Keratinocyte (primary cell): ENCODE measurements at places on chromosomes 7 and 10. TPM values are rescaled to one million over a fixed set of nuclear protein-coding genes. Genes with fewer than 3 reads are reported as not detected.

DNA sequence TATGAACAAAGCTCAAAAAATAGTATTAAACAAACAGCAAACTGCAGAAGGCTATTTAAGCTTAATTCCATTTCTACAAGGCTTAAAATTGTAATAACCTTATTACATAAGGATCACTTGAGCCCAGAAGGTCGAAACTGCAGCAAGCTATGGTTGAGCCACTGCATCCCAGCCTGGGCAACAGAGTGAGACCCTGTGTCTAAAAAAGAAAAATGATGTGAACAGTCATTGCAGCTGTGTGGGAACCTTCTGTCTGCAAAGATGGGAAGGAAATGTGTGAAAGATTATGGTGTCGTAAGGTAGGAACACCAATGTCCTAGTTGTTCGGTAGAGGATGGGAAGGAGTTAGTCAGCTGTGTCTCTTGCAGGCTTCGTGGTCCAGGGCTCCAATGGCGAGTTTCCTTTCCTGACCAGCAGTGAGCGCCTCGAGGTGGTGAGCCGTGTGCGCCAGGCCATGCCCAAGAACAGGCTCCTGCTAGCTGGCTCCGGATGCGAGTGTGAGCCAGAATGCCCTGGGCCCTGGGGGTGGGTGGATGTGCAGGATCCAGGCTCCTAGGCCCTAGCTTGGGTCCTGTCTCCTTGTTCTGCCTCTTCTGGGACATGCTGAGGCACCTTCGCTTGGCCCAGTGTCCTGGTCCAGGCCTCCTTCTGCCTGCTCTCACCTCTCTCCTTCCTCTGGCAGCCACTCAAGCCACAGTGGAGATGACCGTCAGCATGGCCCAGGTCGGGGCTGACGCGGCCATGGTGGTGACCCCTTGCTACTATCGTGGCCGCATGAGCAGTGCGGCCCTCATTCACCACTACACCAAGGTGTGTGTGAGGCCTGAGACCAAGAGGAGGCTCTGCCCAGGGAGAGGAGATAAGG lies 9.1 kb downstream of the C10orf62 start:
- no peak overlapping the region for H3K27ac ChIP-seq
- DNase-seq, result no peak
- H3K27me3 ChIP-seq, result no peaks in the 10 kb centered on the region
- peaks cover 18% of the 10 kb centered on the region for H3K4me1 ChIP-seq

The TMEM106B gene
- 23.4 to 32.9 TPM (median 24.6 TPM) in 3 replicates for polyA plus RNA-seq

DNA sequence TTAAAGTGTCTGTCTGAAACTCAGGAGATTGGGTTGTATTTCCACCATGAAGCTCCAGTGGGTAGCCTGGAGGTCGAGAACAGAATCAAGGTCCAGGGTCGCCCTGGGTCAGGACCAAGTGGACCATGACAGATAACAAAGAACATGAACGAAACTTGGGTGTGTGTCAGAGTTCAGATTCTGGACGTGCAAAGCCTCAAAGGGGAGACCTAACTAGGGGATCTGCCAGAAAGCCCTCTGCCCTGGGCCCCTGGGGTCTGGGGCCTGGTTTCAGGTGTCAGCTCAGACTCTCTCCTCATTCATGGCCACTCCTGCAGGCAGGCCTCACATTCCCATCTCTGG lies 1.6 kb downstream of the RASSF4 start:
- no peak overlapping the region for H3K27ac ChIP-seq
- DNase-seq, result no peak
- H3K4me1 ChIP-seq, result peaks cover 14% of the 10 kb centered on the region
- H3K36me3 ChIP-seq, result no peaks in the 10 kb centered on the region
- no peaks in the 10 kb centered on the region for H3K27me3 ChIP-seq

The PGAM2 gene
- not detected in 3 replicates for polyA plus RNA-seq

DNA sequence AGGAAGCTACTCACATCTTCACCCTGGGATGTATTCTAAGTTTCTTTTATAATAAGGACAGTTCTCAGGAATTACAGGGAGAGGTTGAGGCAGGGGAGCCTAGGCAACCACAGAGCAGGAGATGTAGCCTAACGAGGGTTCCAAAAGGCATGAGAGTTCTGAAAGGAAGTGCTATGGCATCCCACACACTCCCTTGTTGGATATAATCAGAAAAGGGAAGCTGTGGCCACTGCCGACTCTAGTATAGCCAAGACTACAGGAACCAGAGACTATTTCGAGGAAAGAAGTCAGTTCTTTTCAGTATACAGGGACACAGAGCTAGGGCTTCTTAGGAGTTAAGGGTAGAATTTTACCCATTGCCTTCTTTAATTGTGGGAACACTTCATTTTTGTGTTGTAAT lies 11.0 kb downstream of the PRR15 start:
- H3K36me3 ChIP-seq, result no peaks in the 10 kb centered on the region
- no peak for DNase-seq
- H3K4me1 ChIP-seq, result no peaks in the 10 kb centered on the region
- no peaks in the 10 kb centered on the region for H3K27me3 ChIP-seq
- no peak overlapping the region for H3K4me3 ChIP-seq

The SVIL gene
- polyA plus RNA-seq, result 12.0 to 24.0 TPM (median 16.2 TPM) in 3 replicates

GRCh38 chr10:105538874-105539273 lies 897.8 kb downstream of the SORCS3 start:
- H3K4me3 ChIP-seq, result no peak overlapping the region
- no peak for DNase-seq
- H3K36me3 ChIP-seq, result no peaks in the 10 kb centered on the region
- no peaks in the 10 kb centered on the region for H3K4me1 ChIP-seq
- no peaks in the 10 kb centered on the region for H3K27me3 ChIP-seq
- H3K27ac ChIP-seq, result no peak overlapping the region

- DNase-seq, result no peak
- H3K27me3 ChIP-seq, result no peaks in the 10 kb centered on the region
- no peak overlapping the region for H3K4me3 ChIP-seq
Observed at GRCh38 chr7:11343818-11344413, 370.2 kb downstream of the PHF14 start.

DNA sequence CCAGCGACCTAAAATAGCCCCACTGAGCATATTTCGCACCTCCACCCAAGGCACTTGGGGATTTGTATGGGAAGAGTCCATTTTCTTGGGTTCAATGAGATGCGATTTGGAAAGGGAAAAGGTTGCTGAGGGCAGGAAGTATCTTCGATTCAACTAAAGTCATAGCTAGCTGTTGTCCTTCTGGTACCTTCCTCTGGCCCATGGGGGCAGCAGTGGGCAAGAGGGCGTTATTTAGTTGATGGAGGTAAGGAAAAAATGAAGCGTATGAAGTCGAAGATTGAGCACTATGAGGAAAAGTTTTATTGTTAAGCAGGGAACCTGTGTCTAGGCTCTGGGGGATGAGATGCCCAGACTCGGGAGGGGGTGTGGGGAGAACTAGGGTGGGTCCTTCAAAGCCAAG lies 135.4 kb downstream of the EVX1 start:
- H3K4me1 ChIP-seq, result no peaks in the 10 kb centered on the region
- H3K27ac ChIP-seq, result no peak overlapping the region
- DNase-seq, result no peak
- H3K27me3 ChIP-seq, result peaks cover 16% of the 10 kb centered on the region
- no peak overlapping the region for H3K4me3 ChIP-seq
- no peaks in the 10 kb centered on the region for H3K36me3 ChIP-seq

The PKD1L1 gene
- 0.01 to 0.31 TPM (median 0.04 TPM) in 3 replicates for polyA plus RNA-seq

The ZNF33A gene
- 8.9 to 14.3 TPM (median 12.3 TPM) in 3 replicates for polyA plus RNA-seq

DNA sequence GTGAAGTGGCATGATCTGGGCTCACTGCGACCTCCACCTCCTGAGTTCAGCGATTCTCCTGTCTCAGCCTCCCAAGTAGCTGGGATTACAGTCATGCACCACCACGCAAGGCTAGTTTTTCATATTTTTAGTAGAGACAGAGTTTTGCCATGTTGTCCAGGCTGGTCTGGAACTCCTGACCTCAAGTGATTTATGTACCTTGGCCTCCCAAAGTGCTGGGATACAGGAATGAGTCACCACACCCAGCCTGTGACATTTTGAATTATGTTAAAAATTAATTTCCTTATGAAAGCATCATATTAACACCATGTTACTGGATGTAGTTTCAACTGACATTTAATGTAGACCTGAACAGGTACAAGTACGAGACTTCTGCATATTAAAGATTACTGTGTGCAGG lies 24.3 kb downstream of the ABCB4 start:
- no peak overlapping the region for H3K4me3 ChIP-seq
- no peak for DNase-seq
- H3K27me3 ChIP-seq, result no peaks in the 10 kb centered on the region
- H3K27ac ChIP-seq, result no peak overlapping the region
- no peaks in the 10 kb centered on the region for H3K36me3 ChIP-seq

DNA sequence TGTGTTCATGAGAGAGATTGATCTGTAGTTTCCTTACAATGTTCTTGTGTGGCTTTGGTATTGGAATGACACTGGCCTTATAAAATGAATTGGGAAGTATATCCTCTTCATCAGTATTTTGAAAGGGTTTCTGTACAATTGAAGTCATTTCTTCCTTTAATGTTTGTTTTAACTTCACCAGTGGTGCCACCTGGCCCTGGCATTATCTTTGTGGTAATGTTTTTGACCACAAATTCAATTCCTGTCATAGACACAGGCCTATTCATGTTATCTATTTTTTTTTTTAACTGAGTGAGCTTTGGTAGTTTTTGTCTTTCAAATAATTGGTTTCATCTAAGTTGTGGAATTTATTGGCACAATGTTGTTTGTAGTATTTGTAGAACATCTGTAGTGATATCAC lies 127.7 kb downstream of the CDK14 start:
- no peak overlapping the region for H3K27ac ChIP-seq
- no peak overlapping the region for H3K4me3 ChIP-seq
- no peaks in the 10 kb centered on the region for H3K36me3 ChIP-seq
- DNase-seq, result no peak
- H3K27me3 ChIP-seq, result no peaks in the 10 kb centered on the region

The PDE6C gene
- polyA plus RNA-seq, result not detected in 3 replicates

The AKR1C2 gene
- polyA plus RNA-seq, result 24.2 to 173 TPM (median 66.0 TPM) in 3 replicates

DNA sequence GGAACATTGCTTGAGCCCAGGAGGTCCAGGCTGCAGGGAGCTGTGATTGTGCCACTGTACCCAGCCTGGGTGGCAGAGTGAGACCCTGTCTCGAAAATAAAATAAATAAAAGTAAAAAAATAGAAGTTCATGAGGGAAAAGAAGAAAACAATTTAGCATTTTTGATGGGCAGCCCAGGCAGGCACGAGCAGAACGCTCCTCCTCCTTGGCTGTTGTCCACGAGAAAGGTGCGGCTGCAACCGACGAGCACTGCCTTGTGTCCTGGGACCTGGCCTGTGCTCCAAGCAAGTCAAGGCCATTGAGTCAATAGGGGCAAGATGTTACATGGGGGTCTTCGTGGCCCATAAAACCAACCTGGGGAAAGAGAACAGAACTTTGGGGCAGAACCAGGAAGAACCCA lies 25.6 kb downstream of the EBF3 start:
- H3K27me3 ChIP-seq, result no peaks in the 10 kb centered on the region
- H3K4me1 ChIP-seq, result no peaks in the 10 kb centered on the region
- no peak overlapping the region for H3K27ac ChIP-seq
- H3K36me3 ChIP-seq, result no peaks in the 10 kb centered on the region
- H3K4me3 ChIP-seq, result no peak overlapping the region
- DNase-seq, result no peak

DNA sequence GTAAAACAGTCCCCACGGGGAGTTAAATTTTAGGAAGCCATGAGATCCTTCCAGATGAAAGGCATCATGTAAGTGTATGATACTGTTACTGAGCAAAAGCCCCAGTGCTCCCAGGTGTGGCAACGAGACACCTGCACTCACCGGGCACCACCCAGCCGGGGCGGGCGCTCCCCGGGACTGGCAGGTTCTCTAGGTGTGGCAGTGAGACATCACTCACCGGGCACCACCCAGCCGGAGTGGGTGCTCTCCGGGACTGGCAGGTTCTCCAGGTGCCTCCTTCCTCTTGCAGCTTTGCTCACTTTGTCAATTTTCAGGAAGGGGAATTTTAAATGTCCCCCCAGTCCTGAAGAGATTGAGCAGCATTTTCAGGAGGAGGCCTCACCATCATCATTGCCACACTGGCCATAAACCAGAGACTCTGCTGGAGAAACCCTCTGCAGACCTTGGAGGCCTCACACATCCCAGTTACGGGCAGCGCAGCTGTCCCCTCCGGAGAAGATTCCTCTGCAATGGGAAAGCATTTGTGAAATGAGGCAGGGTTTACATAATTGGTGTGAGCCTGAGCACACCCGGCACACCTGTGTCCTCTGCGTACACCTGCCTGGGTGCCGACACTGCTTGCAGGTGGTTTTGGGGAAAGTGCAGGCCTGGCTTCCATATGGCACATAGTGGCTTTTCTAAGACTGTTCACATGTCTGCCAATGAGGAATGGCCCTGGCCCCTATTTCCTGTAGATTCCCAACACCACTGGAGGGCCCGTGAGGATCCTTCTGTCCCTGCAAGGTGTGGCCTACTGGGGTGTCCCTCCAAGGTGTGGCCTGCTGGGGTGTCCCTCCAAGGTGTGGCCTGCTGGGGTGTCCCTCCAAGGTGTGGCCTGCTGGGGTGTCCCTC lies 191.4 kb downstream of the EBF3 start:
- no peaks in the 10 kb centered on the region for H3K27me3 ChIP-seq
- no peaks in the 10 kb centered on the region for H3K36me3 ChIP-seq
- no peaks in the 10 kb centered on the region for H3K4me1 ChIP-seq
- no peak overlapping the region for H3K4me3 ChIP-seq
- H3K27ac ChIP-seq, result no peak overlapping the region

GRCh38 chr10:45100429-45100828 lies 99.7 kb downstream of the ZNF22 start:
- DNase-seq, result no peak
- no peaks in the 10 kb centered on the region for H3K4me1 ChIP-seq
- H3K36me3 ChIP-seq, result no peaks in the 10 kb centered on the region
- no peaks in the 10 kb centered on the region for H3K27me3 ChIP-seq
- no peak overlapping the region for H3K4me3 ChIP-seq

The GPR22 gene
- polyA plus RNA-seq, result not detected in 3 replicates

The IRF5 gene
- polyA plus RNA-seq, result 0.78 to 1.5 TPM (median 0.88 TPM) in 3 replicates

DNA sequence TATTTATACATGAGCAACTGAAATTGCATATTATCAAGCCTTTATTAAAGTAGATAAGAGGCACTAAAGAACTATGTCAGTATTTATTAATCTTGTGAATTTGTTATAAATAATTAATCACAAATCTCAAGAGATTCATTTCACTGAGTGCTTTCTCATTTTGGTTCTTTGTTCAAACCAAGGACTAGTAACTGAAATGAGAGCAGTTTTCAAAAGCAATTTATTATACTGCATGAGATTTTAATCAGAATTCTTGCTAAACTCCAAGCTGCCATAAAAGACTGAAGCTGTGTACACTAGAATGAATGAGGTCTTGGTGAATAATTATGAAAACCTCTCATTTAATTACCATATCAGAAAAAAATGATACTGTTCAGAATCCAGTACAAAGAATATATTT lies 224.8 kb upstream of the IMMP2L start:
- H3K27ac ChIP-seq, result no peak overlapping the region
- peaks cover 1% of the 10 kb centered on the region for H3K36me3 ChIP-seq
- DNase-seq, result no peak
- no peaks in the 10 kb centered on the region for H3K4me1 ChIP-seq

The GBF1 gene
- polyA plus RNA-seq, result 14.7 to 27.0 TPM (median 17.4 TPM) in 3 replicates

- DNase-seq, result no peak
- no peaks in the 10 kb centered on the region for H3K36me3 ChIP-seq
- H3K27me3 ChIP-seq, result no peaks in the 10 kb centered on the region
Observed at GRCh38 chr10:122549636-122550035, 10.9 kb upstream of the DMBT1 start.
